ENCODE measurements at places on chromosomes 16 and 17.

DNA sequence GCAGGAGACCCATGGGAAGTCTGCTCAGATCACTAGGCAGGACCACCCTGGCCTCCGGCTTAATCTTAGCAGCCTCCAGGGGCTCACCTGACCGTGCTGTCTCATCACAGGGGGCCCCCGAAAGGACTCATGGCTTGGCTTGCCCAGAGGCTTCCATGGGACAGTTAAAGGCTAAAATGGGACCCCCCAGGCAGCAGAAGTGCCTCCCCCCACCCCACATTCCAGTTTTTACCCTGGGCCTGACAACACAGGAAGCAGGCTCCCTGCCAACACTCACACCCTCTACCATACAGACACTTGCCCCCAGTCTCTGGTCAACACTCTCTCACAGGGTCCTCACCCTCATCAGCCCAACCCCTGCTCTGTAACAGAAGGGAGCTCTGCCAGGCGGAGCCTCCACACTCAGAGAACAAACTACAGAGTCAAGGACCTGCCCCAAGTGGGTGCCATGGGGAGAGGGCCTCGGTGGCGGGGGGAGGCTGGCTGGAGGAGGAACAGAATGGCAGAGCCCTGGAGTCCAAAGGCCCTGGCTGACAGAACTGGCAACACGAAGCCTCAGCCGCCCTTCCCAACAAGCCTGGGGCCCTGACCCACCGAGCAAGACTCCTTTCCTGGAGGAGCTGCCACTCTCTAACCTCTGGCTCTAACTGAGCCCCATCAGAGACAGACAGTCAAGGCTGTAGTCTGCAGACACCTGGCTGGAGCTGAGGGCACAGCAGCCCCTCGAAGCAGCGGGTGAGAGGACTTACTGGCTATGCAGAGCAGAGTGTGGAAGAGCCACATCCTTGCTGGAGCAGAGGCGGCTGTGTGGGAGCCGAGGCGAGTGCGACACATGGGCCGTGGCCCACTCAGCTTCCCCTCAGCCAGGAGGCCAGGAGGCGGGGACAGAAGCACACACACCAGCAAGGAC is at the start of gene ITGAE:
Gene ITGAE, minus strand, starts transcription at position 827 of the 910 bp plus-strand sequence. Its CDS starts 44 bp downstream, at position 783.
- DNase-seq: no peak

GRCh38 chr16:85485379-85485778 is 127.7 kb upstream of the GSE1 start:
- DNase-seq: no peak

GRCh38 chr17:41629826-41630670 is 5.7 kb upstream of the KRT17 start:
- DNase-seq: peak; percentile 63

GRCh38 chr17:29622337-29623282 is at the start of gene CORO6:
CORO6 (minus strand) TSS chr17:29622912; CDS start chr17:29621421, 1,491 bp downstream.
- DNase-seq: no peak

DNA sequence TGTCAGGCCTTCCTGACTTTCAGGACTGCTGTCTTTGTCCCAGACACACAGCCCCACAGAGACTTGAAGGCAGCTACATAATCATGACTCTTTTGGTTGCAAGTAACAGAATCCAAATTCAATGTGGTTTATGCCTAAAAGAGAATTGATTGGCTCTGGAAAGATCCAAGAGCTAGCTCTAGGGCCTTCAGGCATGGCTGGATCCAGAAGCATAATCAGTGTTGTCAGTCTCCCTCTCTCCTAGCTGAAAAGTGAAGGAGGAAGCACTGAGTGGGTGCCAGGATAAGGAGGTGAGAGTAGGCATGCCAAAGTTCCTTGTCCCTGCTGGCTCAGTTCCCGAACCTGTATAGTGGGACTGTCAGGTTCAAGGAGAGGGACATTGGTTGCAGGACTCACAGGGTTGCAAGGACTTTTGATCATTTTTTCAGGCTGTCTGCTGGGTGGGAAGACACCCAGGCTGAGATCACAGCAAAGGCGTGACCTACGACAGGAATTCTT is 25.5 kb downstream of the SNX20 start:
- DNase-seq: no peak

DNA sequence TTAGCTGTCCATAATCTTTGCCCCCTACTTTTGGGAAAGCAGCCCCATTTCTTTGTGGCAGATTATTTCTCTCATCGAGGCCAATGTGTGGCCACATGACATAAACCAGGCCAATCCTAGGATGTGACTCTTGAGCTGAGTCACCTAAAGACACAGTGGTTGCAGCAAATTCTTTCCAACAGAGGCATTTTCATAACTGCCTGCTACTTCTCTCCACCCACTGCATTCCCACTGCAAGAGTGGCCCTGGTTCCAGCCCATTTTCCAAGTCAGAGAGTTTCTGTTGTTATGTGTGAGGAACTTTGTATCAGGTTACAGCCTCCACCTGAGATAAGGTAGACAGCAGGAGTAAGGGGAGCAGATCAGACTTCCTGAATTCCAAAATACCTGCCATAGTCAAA is 195.2 kb downstream of the RGS9 start:
- no peak for DNase-seq

Data from chondrocyte (in vitro differentiated cells).